ENCODE measurements at places on chromosomes 7 and 10.
A peak's percentile ranks its signal among the peaks of the same experiment; 100 is the strongest.

DNA sequence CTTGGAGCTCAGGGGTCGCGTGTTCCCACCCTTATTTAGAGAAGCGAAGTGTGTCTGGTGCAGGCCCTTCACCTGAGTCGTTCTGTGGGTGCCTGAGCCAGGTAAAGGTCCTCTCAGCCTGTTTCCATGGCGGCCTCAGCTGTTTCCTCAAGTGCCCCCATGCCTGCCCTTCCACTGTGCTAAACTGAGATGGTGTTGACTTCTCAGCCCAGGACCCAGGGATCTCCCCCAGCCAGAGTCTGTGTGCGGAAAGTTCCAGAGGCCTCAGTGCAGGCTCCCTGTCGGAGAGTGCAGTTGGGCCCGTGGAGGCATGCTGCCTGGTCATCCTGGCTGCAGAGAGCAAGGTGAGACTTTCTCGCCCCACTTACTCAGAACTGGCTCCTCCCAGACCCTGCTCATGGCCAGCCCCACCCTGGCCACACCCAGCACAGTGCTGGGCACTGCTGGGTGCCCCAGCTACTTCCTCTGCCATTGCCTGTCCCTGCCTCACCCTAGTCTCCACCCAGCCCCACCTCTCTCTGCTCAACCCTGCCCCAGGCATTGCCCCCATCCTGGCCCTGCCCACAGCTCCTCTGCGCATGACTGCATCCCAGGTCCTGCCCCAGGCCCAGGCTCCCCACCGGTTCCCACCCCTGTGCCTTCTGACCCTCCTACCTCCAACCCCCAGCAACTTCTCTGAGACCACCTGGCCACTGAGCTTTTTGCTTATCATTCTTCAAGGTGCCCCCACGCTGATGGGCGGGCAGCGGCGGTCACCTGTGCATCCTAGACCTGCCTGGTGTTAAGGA, 20.3 kb downstream of the NACAD start:
- DNase-seq: no peak

- peak; percentile 42 for DNase-seq
Measured at GRCh38 chr7:15015545-15016314, 113.2 kb upstream of the DGKB start.

DNA sequence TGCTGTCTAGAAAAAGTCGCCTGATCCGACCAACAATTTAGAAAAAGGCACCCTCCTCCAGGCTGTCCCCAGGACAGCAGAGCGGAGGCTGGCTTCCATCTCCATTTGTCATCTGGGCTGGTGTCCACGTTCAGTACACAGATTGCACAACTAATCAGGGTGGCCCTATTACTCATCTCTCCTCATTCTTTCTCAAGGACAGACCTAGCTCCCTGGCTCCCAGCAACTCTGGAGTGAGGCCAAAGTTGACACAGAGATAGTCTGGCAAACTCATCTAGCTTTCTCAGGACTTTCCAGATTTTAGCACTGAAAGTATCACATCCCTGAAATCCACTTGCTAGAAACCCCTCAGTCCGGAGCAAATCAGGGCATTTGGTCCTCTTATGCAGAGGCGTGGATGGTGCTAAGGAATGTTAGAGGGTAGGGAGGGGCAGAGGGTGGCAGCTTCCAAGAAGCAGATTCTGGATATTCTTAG, 75.1 kb downstream of the DNAH11 start:
- no peak for DNase-seq

- peak; percentile 12 for DNase-seq
Measured at GRCh38 chr7:100127866-100128636, 1.3 kb downstream of the MBLAC1 start.

GRCh38 chr10:71260622-71261325, 48.4 kb downstream of the UNC5B start:
- DNase-seq: no peak

GRCh38 chr7:2076649-2077064, 156.1 kb downstream of the MAD1L1 start:
- no peak for DNase-seq

DNA sequence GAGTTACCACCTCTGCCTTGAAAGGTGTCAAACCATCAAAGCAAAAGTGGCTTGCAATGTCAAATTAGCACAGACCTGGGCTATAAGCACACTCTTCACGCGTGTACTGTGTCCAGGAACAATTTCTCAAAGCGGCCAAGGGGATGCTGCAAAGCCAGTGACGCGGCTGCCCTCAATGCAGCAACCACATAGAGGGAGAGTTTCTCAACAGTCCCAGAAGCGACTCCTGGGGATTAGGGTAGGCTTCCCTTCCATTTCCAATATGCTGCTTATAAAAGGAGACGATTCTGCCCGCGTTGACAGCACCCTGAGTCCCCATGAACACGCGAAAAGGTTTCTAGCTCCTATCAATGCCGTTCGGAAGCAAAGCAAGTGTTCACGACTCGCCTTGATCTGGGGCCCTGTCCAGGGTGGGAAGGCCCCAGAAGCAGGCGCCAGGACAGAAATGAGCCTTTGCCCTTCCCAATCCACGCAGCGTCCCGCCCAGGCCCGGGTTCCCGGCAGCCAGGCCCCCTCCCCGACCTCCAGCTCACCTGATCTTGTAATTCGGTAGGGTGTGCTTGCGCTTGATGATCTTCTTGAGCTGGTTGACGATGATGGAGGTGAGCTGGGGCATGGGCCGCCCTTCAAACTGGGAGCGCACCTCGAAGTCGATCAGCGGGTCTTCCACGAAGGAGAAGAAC, 1.3 kb downstream of the PDZD8 start:
- peak; percentile 54 for DNase-seq

DNA sequence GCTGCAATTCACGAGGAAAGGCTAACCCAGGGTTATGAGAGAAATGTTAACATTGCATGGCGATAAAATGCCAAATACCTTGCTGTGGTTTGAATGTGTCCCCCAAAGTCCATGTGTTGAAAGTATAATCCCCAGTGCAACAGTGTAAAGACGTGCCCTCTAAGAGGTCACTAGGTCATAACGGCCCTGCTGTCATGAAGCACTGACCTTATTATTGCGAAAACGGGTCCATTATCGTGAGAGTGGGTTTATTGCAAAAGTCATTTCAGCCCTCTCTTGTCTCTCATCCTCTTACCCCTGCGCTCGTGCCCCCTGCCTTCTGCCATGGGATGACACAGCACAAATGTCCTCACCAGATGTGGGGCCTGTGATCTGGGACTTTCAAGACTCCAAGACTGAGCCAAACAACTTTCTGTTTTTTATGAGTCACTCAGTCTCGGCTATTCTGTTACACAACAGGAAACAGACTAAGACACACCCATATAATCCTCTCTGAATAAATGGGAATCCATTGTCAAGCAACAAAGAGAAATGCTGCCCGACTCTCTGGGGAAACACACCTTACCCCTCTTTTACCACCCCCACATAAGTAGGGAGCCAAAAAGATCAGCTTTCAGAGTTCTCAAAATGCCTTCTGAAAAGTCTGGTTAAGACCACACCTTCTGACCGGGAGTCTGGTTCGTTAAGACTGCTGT, 73.1 kb upstream of the UCN3 start:
- peak; percentile 90 for DNase-seq

DNA sequence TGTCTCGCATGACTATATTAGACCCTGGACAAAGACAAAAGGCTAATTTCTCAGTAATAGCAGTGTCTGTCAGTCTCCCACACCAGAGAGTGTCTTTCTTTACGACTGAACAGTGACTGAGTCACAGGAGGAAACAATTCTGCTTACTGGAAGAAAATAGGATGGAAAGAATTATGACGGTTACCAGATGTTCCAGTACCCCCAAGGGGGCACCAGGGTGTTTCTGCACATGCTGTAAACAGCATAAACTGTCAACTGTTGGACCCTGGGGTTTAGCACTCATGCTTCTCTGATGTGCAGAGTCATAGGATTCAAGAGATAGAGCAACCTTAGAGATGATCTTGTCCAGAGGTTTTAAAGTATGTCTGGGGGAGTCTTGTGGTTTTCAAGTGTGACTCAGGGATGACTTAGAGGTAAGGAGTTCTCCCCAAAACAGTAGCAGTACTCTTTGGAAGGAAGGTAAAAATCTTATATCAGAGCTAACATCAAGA, 291.7 kb downstream of the THSD7A start:
- DNase-seq: no peak

DNA sequence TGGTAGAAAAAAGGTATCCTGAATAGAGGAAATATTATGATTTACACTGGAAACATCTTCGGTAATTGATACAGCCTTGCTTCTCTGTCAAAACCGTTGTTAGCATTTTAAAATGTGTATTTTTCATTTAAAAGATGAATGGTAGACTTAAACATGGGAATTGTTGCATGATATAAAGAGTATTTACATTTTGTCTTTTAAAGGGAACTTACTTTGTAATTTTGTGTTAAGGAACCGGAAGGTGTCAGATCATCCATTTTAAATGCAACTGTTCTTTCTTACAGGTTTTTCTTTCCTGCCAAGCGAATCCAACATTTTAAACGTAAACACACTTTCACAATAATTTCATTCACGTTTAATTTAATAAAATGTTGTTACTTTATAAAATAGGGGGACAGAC, 1.8 kb upstream of the IGF2BP3 start:
- DNase-seq: no peak

DNA sequence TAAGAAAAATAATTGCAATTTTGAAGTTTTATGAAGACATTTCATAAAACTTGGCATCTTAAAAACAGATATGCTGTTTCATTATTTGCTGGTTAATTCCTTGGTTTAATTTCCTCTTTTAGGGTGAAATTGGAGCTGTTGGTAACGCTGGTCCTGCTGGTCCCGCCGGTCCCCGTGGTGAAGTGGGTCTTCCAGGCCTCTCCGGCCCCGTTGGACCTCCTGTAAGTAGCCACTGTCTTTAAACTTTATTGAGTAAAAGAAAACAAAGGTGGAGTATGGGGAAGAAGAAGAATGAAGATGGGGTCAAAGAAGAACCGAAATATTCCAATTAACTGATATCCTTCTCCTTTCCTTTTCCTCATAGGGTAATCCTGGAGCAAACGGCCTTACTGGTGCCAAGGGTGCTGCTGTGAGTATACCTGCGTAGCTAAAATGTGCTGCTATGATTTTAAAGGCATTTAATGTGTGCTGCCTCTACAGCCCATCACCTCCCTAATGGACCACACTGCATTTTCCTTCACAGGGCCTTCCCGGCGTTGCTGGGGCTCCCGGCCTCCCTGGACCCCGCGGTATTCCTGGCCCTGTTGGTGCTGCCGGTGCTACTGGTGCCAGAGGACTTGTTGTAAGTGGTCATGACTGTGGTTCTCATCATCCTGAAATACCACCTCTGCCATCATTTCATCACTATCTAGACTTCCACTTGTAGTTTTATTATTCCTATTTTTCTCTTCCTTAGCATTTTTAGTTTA, 14.7 kb downstream of the COL1A2 start:
- no peak for DNase-seq

- DNase-seq: no peak
Measured at GRCh38 chr7:148905093-148905666, 21.1 kb upstream of the EZH2 start.

- no peak for DNase-seq
Measured at GRCh38 chr7:106121189-106121810, 9.2 kb upstream of the SYPL1 start.

GRCh38 chr10:15817409-15818046, 42.8 kb downstream of the MINDY3 start:
- no peak for DNase-seq

- DNase-seq: no peak
Measured at GRCh38 chr10:67803588-67804394, 34.2 kb downstream of the DNAJC12 start.

- no peak for DNase-seq
Measured at GRCh38 chr10:60367901-60368300, 21.8 kb downstream of the ANK3 start.

- no peak for DNase-seq
Measured at GRCh38 chr7:148289630-148290029, 300.9 kb upstream of the C7orf33 start.

- DNase-seq: no peak
Measured at GRCh38 chr10:125262409-125262808, 102.0 kb upstream of the CTBP2 start.

GRCh38 chr7:151856098-151856497, 20.8 kb downstream of the PRKAG2 start:
- no peak for DNase-seq

GRCh38 chr7:47941136-47941844, 7.0 kb downstream of the PKD1L1 start:
- DNase-seq: no peak

- no peak for DNase-seq
Measured at GRCh38 chr7:40135317-40135610, 459 bp downstream of the SUGCT start.

DNA sequence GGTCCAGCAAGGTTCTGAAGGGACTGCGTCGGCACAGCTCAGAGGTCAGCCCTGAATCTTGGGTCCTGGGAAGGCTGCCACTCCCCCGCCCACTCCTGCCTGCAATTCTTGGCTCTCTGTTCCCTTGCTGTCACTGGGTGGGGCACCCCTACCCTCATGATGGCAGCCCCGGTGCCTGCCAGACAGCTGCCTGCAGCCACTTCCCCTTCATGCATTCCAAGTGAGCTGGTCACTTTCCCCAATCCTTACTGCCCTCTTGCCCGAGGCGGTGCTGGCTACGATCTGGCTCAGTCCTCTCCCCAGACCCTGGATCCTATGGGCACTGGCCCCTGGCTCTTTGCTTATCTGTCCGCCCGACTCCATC, 14.2 kb downstream of the MYL10 start:
- DNase-seq: no peak
